ENCODE measurements at places on chromosomes 3 and 15.

DNA sequence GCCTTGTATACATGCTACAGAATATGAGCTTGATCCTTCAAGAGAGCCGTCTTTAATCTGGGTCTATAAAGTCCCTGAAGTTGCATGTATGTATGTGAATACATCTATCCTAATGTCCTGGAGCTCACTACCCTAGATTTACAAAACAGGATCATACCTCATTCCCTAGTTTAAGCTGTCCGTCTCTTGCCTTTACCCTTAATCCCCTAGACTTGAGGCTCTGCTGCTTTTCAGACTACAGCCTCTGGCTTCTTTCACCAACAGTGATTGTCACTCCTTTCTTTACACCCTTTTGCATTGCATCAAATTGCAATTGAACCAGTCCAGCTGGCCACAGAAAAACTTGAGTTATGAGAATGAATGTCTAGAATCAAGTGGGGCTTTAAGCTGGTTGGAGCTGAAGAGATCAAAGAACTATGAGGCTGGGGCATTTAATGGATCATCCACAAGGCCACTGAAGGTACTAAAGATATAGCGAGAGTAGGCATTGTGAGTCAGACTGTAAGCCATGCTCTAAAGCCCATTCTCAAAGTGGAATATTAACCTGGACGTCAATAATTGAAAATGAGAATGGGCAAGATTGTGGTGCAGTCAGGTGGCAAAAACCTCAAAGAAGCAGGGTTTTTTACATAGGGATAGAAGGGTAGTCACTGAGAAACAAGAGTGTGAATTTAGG, 12.3 kb upstream of the PLD1 start:
- no peak for DNase-seq

DNA sequence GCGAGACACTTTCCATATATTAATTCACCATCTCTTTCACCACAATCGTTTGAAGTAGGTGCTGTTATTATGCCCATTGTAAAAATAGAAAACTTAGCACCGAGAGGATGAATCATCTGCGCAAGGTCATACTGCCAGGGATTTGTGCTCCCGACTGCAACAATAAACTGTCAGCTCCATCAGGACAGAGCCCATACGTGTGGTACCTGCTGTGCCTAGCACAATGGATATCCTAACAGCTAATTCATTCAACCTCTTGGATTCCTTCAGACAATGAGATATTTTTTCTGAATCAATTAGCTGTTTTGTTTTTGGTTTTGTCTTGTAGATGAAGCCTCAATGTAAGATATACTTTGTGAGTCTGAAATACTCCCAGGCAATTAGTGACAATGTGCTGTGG, 32.3 kb upstream of the PROK2 start:
- no peak for DNase-seq

GRCh38 chr3:149579838-149580542, 77.8 kb downstream of the WWTR1 start:
- DNase-seq = no peak

GRCh38 chr3:151318991-151319390, 2.4 kb upstream of the GPR87 start:
- no peak for DNase-seq

DNA sequence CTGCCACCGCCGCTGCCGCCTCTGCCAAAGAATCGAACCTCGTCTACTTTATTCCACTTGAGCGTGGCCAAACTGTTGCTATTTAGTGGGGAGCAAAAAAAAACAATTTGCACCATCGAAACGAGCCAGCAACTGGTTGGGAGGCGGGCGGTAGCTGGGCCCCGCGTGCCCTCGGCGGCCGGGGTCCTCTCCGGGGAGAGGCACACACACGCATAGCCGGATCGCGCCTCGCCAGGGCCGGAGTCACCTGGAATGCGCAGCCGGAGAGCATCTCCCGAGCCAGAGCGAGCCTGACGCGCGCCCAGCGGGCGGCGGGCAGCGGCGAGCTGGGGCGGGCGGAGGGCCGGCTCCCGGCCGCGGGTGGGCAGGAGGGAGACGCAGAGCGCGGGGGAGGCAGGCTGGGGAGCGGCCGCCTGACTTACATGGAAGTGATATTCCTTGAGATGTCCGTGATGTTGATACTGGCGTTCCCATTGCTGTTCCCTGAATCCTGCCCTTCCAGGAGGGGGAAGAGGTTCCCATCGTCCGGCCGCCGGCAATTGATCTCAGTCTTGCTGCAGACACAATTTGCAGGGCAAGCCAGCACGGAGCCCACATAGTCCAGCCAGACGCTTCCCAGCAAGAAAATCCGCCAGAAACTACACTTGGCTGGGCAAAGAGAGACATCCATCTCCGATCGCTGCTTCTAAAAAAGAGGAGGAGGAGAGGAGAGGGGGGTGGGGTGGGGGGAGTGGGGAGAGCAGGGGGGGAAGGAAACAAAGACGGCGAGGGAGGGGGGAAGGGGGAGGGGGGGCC, 858 bp downstream of the NTRK3 start:
- no peak for DNase-seq

GRCh38 chr3:196315821-196316220, 2.2 kb downstream of the DYNLT2B start:
- no peak for DNase-seq

DNA sequence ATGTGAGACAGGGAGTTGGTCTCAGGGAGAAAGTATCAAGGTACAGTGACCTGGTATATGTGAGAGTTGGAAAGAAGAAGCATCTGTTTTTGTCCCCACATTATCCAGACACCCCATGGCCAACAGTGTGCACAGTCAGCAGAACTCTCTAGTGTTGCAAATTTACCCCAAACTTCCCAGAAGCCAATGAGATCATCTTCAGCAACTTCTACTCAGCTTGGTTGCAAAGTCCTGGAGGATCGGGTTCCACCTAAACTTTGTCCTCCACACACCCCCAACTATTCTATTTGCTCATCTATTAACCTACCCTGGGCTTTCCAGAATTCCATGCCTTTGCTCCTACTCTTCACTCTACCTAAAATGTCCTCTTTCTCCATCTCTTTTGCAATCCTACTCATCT, 15.7 kb downstream of the RBSN start:
- DNase-seq = no peak
